ENCODE measurements at places on chromosomes 7 and 10.

GRCh38 chr10:22556774-22557173 is 157.6 kb downstream of the PIP4K2A start:
- no peak for DNase-seq

DNA sequence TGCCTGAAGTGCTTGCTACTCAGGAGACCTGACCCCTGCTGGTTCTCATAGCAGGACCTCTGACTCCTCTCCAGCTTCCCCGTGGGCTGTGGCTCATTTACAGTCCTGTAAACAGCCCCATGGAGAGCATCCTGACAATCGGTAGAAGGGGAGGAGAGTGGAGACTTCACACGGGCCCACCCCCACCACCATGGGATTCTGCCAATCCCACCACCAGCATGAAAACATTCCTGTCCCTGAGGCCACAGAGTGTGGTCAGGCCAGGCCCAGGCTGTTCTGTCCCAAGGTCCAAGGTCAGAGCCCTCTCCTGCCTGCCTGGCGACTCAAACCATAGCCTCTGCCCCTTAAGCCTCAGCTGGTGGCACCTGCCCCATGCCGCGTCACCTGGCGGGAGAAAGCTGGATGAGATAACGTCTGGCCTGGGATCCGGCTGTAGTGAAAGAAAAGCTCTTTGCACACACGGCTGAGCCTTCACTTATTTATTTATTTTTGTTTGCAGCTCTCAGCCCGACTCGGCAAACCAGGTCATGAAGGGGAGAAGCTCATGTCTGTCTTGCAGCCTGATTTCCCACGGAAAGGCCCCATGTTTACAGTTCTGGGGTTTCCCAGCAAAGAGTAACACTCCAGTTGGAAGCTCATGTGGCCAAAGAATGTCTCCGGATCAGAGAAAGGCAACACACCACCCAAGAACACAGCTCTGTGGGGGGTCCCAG is 293.6 kb upstream of the ZMIZ1 start:
- no peak for DNase-seq

DNA sequence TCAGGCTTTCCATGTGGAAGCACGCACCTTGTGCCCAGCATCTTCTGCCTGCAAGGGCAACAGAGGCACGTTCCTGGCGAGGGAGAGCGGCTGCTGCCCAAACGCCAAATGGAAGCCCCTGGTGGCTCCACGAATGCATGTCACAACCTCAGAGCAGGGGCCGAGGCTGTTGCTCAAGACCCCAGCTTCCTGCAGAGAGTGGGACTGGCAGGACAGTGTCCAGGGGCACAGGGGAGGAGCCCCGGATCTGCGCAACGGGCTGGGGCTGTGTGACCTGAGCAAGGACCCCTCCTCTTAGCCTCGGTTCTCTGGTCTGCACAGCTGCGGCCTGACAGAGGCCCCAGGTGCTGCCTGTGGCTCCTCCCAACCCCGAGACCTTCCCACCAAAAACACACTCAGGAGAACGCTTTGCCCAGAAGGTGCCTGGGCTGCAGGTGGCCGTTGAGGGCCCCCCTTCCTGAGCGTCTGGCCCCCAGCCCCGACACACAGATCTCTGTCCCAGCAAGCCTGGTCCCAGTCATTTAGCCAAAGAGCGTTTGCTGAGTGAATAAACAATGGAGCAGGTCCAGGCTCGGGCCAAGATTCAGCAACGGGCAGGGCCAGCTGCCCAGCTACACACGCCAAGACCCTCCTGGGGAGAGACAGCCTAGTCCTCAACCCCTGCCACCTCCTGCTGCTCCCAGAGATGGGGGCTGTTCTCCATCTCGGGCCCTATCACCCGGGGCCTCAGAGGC is 1.2 kb downstream of the MICALL2 start:
- DNase-seq = no peak

DNA sequence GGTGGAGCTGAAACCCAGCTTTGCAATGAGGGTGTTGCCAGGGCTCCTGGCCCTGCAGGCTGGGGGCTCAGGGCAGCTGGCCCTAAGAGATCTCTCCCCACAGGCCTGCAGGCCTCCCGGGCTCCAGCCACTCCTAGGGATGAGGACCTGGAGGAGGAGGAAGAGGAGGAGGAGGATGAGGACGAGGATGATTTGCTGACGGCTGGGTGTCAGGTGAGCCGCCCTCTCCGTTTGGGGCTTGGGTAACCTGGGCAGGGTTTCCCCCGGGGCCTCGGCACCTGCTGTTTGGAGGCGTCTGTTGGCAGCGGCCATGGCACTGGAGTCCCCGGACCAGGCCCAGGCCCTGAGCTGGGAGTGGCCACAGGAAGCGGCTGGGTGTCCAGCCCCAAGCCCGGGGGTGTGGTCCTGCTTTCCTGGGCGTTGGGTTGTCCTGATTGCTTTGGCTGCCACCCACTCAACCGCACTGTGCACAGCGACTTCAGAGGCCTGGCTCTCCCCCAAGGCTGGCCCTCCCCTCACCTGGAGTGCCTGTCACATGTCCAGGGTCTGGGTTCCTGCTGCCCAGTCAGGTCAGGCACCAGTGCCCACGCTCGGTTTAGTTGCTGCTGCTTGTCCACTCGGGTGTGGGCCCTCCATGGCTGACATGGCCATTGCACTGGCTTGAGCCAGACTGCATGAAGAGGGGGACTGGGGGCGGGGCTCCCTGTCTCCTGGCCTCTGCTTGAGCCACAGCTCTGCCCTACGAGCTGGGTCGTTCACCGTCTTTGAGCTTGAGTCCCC is 5.9 kb downstream of the ZNF316 start:
- DNase-seq = no peak

- no peak for DNase-seq
Measured at GRCh38 chr7:37709631-37710509, 26.3 kb downstream of the GPR141 start.

GRCh38 chr10:97124211-97124610 is 61.5 kb downstream of the SLIT1 start:
- no peak for DNase-seq

DNA sequence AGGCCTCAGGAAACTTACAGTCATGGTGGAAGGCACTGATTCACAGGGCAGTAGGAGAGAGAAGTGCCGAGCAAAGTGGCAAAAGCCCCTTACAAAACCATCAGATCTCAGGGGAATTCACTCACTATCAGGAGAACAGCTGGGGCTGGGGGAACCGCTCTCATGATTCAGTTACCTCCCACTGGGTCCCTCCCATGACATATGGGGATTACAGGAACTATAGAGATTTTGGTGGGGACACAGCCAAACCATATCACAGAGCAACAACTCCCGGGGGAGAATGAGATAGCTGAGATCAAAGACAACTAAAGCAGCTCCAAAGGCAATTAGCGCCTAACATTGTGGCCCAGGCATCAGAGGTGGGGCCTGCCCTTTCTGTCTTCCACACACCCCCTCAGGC is 85.4 kb upstream of the VOPP1 start:
- DNase-seq = no peak

DNA sequence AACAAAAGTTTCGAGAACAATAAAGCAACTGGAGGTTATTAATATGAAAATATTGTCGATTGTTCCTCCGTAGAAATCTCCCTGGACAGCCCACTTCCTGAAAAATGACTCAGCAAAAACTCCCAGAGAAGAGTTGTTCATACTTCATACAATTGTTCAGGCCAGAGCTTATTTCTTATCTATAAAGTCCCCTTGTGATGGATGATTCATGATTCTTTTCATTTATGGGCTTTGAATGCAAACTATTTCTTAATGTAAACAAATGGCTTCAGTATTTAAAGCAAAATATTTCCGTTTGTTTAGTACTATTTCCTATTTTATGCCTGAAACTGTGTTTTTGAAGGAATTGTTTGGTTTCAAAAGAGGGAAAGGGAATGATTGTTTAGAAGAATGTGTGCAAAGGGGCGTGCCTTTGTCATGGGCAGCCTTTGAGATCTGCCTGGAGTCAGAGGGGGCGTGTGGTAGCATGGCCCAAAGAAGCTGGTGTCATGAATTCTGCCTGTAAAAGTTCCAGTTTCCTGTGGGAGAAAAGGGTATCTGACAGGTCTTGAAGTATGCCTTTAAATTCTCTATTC is 26.2 kb upstream of the EXOC6 start:
- DNase-seq = no peak

GRCh38 chr10:804191-804781 is 114.8 kb upstream of the DIP2C start:
- no peak for DNase-seq

- no peak for DNase-seq
Measured at GRCh38 chr10:36381748-36382147, 739.7 kb upstream of the FZD8 start.

GRCh38 chr7:8549046-8549445 is 115.6 kb downstream of the NXPH1 start:
- DNase-seq = no peak

DNA sequence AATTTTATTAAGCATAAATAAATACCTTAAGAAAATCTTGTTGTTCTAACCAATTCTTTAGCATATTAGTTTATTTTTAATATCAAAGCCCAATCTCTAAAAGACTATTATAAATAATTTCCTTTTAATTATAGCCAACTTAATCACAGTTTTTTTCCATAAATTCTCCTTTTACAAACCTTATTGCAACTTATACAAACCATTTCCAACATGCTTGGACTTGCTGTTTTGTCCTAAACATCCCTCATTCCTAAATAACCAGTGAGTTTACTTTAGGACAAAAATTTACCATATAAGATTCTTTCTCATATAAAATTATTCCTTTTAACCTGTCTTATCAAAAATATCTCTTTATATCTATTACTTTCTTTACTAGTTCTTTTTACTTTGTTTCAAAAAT is 25.2 kb upstream of the LSM8 start:
- DNase-seq = no peak

DNA sequence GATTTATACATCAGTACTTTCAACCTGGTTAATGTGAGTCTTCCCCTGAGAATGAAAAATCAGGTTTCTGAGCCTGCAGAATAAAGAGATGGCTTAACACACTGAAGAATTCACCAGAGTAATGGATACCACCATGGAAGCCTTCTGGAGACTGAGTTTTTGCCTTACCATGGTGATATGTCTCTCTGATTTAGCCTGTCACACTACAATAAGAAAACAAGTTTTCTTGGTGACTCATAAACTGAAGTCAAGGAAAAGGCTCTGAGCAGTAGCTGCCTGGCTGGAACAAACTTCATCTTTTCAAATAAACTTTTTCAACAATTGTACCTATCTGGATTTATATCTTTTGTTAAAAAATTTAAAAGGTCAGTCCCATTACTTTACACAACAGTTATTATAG is 229.0 kb downstream of the PRPF18 start:
- DNase-seq = no peak

DNA sequence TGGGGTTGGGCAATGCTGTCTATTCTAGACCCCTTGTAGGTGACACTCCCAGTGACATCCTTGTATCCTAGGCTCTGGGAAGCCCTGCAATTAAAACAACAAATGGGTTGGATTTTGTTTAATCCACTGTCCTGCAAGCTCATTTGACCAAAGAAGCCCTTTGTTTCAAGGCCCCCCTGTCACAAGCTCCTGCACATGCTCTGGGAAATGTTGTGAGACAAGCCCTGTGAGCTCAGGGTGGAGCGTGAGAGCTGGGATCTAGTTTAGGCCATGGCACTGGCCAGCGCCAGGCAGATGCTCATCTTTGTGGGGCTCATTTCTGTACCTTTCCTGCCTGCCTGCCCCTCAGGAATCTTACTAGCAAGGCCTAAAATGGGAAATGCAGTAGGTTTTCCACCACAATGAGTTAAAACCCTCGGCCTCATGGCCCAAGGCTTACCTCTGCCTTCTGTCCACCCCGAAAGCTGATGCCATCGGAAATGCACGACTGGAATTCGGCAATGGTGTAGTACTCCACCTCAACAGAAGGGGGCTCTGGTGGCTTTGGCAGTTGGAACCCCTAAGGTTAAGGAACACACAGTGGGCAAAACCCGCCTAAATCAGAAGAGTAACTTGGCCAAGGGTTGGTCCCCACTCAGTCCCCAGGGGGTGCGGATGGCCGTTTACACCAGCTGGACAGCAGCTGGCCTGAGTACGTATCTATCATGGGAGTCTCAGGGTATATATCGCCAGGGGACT is 112.0 kb downstream of the NEURL1 start:
- peak; percentile 31 for DNase-seq

- DNase-seq = no peak
Measured at GRCh38 chr10:131692686-131693334, 208.0 kb upstream of the PPP2R2D start.

GRCh38 chr7:24403557-24403956 is 119.6 kb downstream of the NPY start:
- DNase-seq = no peak

DNA sequence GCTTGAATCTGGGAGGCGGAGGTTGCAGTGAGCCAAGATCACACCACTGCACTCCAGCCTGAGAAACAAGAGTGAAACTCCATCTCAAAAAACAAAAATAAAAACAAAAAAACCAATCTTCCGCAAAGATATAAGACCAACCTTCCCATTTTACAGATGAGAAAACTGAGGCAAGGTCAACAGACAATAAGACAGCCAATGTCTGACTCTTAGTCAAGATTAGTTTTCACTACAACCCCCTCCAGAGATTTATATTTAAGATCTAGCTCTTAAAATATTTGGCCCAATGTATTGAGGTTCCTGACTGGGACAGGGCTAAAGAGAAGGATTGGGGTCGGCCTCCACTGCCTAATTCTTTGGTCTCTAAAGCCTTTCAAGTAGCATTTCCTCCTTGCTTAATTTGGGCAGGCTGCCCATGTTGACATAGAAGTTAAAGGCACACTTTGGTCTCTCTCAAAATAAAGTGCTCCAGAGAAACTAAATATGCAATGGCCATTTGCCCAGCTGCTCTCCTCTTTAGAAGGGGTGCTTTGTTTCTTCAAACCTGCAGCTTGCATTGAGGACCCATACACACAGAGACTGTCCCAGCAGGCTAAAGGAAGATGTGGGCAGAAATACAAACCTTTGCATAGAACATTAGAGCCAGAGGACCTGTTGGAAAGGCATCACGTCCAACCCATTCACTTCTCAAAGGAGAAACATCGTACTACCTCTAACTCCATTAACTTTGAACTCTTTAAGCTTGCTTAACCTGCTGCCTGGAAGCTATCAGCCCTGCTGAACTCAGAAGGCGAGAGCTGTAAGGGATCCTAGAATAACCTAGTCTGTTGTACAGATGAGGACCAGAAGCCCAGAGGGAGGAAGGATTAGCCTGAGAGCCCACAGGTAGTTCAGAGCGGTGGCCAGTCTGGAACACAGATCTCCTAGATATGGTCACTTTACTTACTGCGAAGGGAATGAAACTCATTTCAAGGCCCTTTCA is 3.9 kb downstream of the TECTB start:
- no peak for DNase-seq

DNA sequence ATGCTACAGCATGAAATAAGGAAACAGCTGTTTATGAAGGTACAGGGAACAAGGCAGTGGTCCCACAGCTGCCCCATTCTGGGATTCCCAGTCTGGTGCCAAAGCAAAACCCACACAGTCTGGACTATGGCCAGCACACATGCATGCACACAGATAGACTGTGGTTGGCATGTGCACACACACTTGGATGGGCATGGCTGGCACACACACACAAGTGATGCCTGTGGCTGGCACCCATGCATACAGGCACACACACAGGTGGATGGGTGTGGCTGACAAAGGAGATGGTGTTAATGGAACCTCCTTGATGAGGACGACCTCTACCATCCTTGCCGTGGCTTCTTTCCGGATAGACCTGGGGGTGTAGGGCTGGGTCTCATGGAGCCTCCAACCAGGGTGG is 114.0 kb upstream of the LYZL2 start:
- DNase-seq = no peak
